Activated CD8-positive, alpha-beta memory T cell treated with anti-CD3 and anti-CD28 coated beads, Interleukin-2, amount 10 ng/mL, durations not matched to agents 7 days and 5 days (primary cell): ENCODE measurements at places on chromosomes 4 and X. TPM values are rescaled to one million over a fixed set of nuclear protein-coding genes. Genes with fewer than 3 reads are reported as not detected.
A peak's percentile ranks its signal among the peaks of the same experiment; 100 is the strongest.

- peaks cover 22% of the 10 kb centered on the region for H3K4me1 ChIP-seq
- no peaks in the 10 kb centered on the region for H3K27me3 ChIP-seq
- H3K36me3 ChIP-seq: peaks cover 46% of the 10 kb centered on the region
- no peak for DNase-seq
- peak overlapping the region; percentile 82 for H3K27ac ChIP-seq
- no peak overlapping the region for H3K4me3 ChIP-seq
Measured at GRCh38 chrX:356385-357034, 30.2 kb downstream of the PPP2R3B start.

DNA sequence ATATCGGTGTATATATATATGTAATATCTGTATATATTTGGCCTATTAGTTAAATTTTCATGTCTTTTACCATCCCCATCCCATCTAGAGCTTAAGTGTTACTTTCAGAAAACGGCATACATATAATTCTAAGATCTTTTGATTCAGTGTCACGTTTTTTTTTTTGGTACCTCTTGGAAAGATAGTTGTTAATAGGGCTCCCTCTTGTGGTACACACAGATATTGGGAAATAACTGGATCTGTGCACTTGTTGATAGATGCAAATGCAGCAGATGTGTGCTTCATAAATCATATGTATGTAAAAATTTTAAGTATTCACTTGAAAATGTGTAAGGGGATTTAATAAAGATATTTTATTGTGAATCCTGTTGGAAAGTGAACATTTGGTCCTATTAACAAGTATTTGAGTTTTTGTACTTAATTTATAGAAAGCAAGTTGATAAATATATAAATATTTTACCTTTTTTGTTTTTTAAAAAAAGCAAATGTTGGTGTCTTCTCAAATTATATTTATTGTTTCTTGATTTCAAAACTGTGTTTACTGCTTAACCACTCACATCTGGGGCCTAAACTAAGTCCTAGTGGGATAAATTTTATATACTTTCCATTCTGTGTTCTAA lies 74.7 kb downstream of the PAQR3 start:
- no peak for DNase-seq
- H3K4me1 ChIP-seq: peaks cover 4% of the 10 kb centered on the region
- no peak overlapping the region for H3K27ac ChIP-seq
- no peaks in the 10 kb centered on the region for H3K27me3 ChIP-seq
- peaks cover 6% of the 10 kb centered on the region for H3K36me3 ChIP-seq
- no peak overlapping the region for H3K4me3 ChIP-seq

DNA sequence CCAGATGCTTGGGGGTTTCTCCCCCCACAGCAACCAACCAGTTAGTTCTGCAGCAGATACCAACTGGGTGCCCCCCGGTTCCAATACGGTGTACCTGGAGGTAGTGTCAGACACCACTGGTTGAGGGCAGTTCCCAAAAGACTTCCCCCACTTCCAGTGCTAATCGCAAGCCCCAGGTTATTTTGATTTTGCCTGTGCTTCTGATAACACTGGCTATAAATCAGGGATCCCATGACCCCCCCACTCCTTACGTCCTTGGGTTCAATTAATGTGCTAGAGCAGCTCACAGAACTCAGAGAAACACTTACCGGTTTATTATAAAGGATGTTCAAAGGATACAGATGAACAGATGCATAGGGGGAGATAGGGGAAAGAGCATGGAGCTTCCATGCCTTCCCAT lies 5.5 kb downstream of the CLCN3 start:
- no peak overlapping the region for H3K4me3 ChIP-seq
- H3K4me1 ChIP-seq: peaks cover 26% of the 10 kb centered on the region
- H3K36me3 ChIP-seq: peaks cover 16% of the 10 kb centered on the region
- H3K27ac ChIP-seq: no peak overlapping the region

DNA sequence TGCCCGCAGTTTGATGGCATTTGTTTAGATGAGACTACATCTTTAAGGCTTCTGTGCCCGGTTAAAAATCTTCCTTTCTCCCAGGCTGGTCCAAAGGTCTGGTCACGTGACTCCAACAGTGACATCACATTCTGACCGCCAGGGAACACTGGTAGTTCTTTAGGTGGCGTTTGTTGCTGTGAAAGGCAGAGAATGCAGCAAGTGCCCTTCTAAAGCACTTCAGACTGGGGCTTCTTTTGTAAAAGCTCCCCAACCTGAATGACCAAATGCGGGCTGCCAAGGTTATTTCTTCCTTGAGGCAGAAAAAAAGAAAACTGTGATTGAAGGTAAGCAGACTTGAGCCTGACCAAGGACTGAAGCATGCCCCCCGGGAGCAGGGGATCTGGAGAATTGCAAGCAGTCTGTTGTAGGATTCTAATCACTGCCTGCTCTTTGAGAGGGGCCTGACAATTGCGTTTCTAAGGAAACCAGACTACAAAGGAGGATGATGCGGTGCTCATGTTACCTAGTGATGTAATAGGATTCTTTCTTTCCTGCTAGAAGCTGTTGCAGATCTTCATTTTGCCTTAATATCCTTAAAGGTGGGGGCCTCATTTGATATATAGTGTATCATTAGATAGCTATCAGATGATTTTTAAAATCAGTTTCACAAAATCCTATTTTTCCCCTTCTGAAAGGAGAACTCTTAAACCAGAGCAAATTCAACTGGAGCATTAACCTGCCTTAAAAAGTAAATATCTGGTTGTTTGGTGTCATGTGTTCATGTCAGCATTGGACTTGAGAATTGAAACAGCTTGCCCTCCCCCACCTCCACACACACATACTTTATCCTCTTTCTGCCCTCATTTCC lies 133.1 kb downstream of the AKAP4 start:
- H3K27me3 ChIP-seq: no peaks in the 10 kb centered on the region
- no peak overlapping the region for H3K27ac ChIP-seq
- no peaks in the 10 kb centered on the region for H3K4me1 ChIP-seq

- no peak overlapping the region for H3K27ac ChIP-seq
- H3K27me3 ChIP-seq: no peaks in the 10 kb centered on the region
- H3K4me3 ChIP-seq: no peak overlapping the region
- no peak for DNase-seq
- no peaks in the 10 kb centered on the region for H3K4me1 ChIP-seq
- H3K36me3 ChIP-seq: no peaks in the 10 kb centered on the region
Measured at GRCh38 chrX:82658492-82658891, 849.6 kb upstream of the POU3F4 start.

- H3K27me3 ChIP-seq: no peaks in the 10 kb centered on the region
- no peak overlapping the region for H3K4me3 ChIP-seq
- no peaks in the 10 kb centered on the region for H3K36me3 ChIP-seq
- H3K27ac ChIP-seq: no peak overlapping the region
Measured at GRCh38 chrX:69073241-69073640, 92.0 kb downstream of the PJA1 start.

GRCh38 chr4:112766422-112766821 lies 129.5 kb downstream of the LARP7 start:
- no peak for DNase-seq
- peaks cover 2% of the 10 kb centered on the region for H3K27me3 ChIP-seq
- no peak overlapping the region for H3K4me3 ChIP-seq
- H3K4me1 ChIP-seq: peaks cover 8% of the 10 kb centered on the region

GRCh38 chr4:86300516-86300915 lies 59.3 kb downstream of the MAPK10 start:
- DNase-seq: no peak
- no peaks in the 10 kb centered on the region for H3K36me3 ChIP-seq
- H3K27me3 ChIP-seq: no peaks in the 10 kb centered on the region
- H3K27ac ChIP-seq: no peak overlapping the region
- H3K4me1 ChIP-seq: no peaks in the 10 kb centered on the region
- H3K4me3 ChIP-seq: no peak overlapping the region

Gene MAMLD1
- 8.1 TPM for total RNA-seq

Gene CT55
- not detected for total RNA-seq
